ENCODE measurements at places on chromosomes 5 and 9. TPM values are rescaled to one million over a fixed set of nuclear protein-coding genes. Genes with fewer than 3 reads are reported as not detected.

PDE4D gene
- 58.3 TPM for total RNA-seq

EPB41L4B gene
- total RNA-seq, result 28.0 TPM

PCDHAC1 gene
- 2.8 TPM for total RNA-seq

TMEM252 gene
- total RNA-seq, result not detected

PCDHB11 gene
- total RNA-seq, result 7.8 TPM

CENPP gene
- total RNA-seq, result 6.1 TPM
